CD8-positive, alpha-beta memory T cell (primary cell): ENCODE measurements at places on chromosomes 2 and 18. TPM values are rescaled to one million over a fixed set of nuclear protein-coding genes. Genes with fewer than 3 reads are reported as not detected.
A peak's percentile ranks its signal among the peaks of the same experiment; 100 is the strongest.

DNA sequence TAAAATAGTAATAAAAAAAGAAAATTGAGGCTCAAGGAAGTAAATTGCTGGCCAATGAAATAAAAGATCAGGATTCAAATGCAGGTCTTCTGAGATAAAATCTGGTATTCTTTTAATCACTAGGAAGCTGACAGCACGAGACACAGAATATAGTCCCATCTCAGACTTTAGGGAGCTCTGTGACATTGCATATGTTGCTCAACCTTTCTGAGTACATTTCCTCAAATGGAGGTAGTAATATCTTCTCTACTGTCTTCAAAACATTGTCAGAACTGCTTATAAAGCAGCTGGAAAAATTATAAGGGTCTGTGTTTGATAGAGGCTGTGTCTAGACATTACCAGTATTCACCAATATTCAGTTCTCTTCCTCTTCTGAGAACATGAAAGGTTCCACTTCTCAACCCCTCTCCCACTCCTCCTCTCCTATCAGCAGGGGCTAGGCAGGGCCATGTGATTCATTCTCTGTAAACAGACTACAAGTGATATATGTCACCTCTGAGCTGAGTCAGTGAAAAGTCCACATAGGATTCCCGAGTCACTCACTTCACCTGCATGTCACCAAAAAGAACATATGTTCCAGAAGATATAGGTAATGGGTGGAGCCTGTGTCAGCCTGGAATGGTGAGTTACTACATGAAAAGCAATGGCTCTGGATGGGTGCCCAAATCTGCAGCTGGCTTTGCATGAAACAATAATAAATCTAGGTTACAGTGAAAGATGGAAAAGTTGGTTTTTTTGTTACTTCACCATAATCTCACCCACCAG lies 7.1 kb downstream of the KCNE4 start:
- no peak for DNase-seq

GRCh38 chr2:2942225-2942624 lies 435.4 kb downstream of the EIPR1 start:
- DNase-seq: no peak

DNA sequence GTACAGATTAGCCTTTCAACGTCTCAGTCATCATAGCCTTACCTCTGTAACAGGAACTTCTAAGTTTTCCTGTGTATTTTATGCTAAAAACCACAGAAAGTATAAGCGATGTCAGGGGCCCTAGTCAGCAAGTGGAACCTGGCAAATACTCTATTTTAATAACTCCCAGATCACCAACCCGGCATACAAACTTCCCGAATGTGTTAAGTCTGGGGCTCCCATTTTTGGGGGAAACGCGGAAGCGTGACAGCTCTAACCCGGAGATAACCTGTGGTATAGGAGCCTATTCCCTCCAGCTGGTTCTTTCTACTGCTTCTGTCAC lies 574 bp downstream of the NIFK start:
- no peak for DNase-seq

DNA sequence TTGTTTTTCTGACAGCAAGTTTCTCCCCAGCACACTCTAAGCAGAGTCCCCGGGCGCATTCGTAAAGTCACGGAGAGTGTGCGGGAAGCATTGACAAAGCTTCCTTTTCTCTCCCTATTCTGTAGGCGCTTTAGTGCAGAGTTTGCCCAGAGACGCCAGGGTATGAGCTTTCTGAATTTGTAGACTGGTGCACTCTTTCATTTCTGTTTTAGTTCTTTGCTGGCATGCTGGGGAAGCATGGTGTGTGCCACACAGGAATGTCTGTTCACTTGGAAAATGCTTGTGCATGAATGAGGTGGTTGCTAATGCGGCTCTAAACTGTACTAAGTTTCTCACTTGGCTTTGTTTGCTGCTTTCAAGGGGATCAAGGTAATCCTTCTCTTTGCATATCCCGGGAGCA lies 102.6 kb downstream of the RTN4 start:
- DNase-seq: no peak

DNA sequence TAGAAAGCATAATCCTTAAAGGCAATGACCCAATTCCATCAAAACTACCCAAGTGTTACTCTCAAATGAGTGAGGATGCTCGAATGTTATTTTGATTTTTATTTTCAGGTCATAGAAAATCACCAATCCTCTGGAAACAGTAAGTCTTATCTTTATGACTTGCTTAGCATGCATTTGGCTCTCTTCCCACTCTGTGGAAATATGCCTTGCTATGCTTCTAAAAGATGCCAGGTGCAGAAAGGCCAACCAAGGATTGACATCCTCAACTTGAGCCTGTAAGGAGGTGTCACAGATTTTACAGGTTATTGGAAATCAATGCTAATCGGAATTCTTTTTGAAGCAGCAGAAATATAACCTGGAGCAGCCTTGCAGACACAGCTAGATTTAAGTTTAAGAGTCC lies 543.9 kb upstream of the LINC00305 start:
- no peak for DNase-seq

- DNase-seq: no peak
Measured at GRCh38 chr2:205323929-205324328, 358.4 kb upstream of the NRP2 start.

- DNase-seq: no peak
Measured at GRCh38 chr18:51164761-51165281, 32.7 kb downstream of the MEX3C start.

DNA sequence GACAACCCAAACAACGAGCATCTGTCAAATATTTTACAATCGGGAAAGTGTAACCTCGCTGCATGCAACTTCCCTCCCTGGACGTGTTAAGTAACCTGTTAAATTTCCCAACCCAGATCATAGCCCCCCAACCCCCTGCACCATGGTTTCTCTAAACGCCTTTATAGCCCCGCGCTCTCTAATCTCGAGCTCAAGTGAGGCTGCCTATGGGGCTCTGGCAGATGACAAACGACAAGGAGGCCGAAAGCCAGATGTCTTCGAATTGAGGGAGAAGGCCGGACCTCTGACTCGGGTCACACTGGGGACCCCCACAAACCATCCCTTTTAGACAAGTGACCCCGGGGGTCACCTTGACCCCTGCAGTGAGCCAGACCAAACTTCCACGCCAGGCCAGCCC lies 526 bp downstream of the COX7A2L start:
- DNase-seq: no peak

Gene ZBTB7C
- total RNA-seq: not detected

DNA sequence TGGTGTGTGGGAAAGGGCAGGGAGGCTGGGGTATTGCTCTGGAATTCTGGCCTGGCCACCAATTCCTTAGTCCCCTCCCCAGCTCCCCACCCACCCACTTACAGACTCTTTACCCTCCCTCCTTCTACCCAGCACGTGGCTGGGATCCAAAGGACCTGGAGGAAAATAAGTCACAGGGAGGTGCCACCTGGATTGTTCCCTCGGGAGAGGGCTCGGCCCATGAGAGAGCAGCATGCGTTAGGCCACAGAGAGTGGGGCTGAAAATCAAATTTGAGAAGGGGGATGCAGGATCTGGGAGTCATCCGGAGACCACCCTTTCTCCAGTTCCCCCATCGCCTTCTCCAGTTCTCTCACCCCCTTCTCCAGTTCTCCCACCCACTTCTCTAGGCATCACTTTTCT lies 3.0 kb downstream of the ASPRV1 start:
- no peak for DNase-seq

Gene SLC40A1
- total RNA-seq: 2.7 TPM

Gene CXCR1
- not detected for total RNA-seq

DNA sequence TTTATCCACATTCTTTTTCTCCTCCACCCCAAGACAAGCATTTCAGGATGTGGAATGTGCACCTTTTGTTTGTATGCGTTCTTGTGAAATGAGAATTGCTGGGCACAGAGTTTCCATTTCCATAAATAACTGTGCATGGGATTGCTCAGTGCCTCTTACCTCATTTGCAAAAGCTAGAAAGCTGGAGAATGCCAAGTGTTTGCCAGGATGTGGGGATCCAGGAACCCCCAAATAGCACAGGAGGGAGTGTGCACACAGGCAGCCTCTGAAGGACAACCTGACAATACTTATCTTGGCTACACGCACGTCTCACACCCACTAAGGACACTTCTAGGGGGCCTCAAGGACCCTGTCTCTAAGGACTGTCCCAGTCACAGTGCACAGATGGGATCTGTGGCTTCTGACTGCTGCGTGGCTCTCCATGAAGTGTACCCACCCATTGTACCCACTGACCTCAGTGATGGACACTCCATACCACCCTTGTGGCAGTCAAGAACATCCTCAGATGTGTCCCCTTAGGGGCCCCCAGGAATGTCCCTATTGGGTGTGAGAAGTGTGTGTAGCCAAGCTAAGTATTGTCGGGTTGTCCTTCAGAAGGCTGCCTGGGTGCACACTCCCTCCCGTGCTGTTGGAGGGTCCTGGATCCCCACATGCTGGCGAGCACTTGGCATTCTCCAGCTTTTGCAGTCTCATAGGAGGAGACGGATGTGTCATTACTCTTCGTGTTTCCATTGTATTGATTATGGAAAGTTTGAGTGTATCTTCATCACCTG lies 38.4 kb downstream of the CAPN13 start:
- DNase-seq: no peak

Gene PDE1A
- total RNA-seq: not detected

- DNase-seq: no peak
Measured at GRCh38 chr2:83081826-83082690, 1377.0 kb downstream of the SUCLG1 start.

GRCh38 chr2:153474407-153474806 lies 4.2 kb downstream of the RPRM start:
- no peak for DNase-seq

DNA sequence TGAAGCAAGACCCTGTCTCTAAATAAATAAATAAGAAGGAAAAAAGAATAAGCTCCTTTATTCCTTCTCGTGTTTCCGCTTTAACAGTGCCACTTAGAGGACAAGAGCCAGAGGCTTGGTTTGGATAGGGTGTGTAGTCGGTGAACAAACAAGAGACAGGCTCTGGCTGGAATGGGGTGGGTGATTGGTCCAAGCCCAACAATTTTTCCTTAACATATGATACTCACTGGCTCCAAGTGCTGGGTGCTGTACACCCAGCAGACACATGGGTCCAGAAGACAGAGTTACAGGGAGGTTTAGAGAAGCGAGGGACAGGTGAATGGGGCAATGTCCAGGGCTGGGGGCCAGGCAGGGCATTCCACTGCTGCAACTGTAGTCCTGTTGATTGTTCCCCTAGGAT lies 77.8 kb downstream of the NCAPH start:
- DNase-seq: no peak

Gene SLC4A3
- total RNA-seq: not detected

GRCh38 chr2:200677721-200678532 lies 92.1 kb downstream of the AOX1 start:
- DNase-seq: no peak

DNA sequence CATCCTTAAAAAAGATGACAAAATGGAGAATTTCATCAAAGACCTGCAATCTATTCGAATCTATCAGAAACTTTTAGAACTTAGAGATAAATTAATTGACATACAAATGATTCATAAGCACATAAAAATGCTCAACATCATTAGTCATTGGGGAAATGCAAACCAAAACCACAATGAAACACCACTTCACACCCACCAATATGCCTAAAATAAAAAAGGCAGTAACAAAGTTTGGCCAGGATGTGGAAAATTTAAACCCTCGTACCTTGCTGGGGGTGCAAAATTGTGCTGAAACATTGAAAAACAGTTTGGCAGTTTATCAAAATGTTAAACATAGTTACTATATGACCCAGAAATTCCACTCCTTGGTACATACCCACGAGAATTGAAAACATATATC lies 11.5 kb upstream of the EIF2AK3 start:
- DNase-seq: peak; percentile 50

Gene CNTNAP5
- not detected for total RNA-seq
